ENCODE measurements at places on chromosomes 4 and X.

DNA sequence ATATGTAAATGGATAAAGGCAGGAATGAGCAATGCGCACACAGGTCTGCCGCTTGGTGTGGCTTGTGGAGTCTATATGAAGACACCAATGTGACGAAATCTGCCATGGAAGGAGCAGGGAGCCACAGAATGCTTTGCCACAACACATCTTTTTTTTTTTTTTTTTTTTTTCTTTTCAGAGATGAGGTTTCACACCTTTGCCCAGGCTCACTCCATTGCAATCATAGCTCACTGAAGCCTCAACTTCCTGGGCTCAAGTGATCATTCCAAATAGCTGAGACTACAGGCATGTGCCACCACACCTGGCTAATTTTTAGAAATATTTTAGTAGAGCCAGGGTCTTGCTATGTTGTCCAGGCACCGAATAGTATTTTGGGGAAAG, 17.4 kb upstream of the SLC34A2 start:
- DNase-seq, result no peak

- DNase-seq, result no peak
Observed at GRCh38 chr4:176588436-176588835, 204.3 kb downstream of the VEGFC start.

DNA sequence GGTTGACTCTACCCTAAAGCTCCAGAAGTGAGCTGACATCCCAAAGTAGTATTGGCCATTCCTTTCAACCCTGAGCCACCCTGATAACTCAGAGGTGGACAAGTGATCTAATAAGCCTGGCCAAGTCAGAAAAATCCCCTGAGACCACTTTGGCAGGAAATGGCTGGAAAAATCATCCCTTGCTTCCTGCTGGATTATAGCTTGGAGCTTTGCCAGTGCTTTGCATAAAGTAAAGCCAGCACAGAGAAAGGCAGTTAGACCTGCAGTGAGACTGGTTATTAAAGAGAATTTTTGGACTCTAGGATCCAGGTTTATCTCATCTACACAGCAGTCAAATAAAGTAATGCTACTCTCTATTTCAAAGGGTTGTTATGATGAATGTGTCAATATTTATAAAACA, 6.4 kb downstream of the CXCL3 start:
- no peak for DNase-seq

DNA sequence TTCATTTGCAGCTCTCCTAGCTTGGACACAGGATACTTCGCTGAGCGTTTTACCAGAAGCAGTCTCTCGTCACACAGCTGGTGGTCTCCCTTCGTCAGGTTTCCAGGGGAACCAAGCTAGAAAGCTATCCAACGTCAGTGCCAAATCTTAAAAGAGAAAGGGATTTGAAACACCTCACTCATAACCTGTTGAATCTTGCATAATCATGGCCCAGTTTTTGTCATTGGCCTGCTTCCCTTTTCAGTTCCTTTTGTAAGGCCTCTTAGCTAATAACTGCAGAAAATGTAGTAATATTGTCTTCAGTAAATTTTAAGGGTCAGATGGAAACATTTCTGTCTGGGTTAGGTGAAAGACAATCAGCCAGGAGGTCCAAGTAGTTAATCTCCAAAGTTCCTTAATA, 22.0 kb downstream of the RAB39B start:
- no peak for DNase-seq

Measured in activated CD4-positive, alpha-beta T cell treated with anti-CD3 and anti-CD28 coated beads, Interleukin-2, amount 10 ng/mL, durations not matched to agents 7 days and 5 days (primary cell).